GF-D8 (cell line): ENCODE measurements at places on chromosomes 6 and 20.

DNA sequence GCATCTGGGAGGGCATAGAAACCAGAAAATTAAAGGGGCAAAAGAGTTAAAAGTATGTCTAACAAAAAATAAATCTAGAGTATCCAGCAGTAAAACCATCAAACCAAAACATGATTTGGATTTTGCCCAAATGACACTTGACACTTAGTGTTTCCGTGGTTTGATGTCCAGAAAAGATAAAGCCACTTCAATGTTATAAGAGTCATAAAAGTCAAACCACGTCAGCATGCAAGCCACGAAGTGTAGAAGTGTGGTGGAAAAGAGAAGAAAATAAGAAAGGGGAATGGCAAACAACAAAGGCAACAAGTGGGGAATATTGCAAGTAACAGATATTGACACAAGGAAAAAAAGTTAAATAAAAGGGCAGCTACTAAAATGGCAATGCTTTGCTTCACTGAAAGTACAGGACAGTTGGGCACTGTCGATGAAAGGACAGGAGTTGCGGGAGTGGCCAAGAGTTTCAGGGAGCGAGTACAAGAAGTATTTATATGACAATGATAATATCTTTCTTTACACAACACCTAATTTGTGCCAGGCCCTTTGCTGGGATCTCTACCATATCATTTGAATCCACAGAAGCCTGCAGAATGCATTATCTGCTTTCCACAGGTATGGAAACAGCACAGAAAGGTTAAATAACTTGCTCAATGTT is 6.3 kb upstream of the HDDC2 start:
- DNase-seq: no peak

- no peak for DNase-seq
Observed at GRCh38 chr6:75205776-75206575, at the start of gene COL12A1. Gene COL12A1 (minus strand): TSS chr6:75206053. CDS start chr6:75202792, 3,261 bp downstream.

GRCh38 chr20:50932691-50933280 is 1.5 kb upstream of the ADNP start:
- no peak for DNase-seq

DNA sequence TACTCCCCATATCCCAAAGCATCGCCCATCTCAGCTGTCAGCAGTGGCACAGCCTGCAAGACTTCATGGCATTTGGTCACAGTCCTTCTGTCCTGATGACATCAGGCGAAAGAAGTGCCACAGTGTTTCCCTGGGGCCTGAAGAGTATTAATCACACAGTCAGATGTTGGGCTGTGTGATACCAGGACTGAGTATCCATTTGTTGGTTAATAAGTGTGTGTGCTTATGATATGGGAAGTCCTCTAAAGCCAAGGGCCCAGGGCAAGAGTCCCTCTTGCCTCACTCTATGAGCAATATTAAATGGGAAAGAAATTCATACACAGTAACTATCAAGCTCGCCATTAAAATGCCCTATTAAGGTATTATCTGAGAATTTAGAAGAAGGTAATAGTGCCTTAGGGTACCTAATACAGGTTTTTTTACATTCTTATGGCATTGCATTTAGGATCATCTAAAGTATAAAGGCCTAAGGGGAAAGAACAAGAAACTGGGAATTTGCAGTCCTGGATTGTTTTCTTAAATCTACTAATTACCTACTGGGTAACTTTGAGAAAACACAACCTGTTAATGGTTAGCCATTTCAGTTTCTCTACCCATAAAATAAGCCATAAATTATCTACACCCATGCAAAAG is 204.1 kb upstream of the PREP start:
- DNase-seq: no peak

DNA sequence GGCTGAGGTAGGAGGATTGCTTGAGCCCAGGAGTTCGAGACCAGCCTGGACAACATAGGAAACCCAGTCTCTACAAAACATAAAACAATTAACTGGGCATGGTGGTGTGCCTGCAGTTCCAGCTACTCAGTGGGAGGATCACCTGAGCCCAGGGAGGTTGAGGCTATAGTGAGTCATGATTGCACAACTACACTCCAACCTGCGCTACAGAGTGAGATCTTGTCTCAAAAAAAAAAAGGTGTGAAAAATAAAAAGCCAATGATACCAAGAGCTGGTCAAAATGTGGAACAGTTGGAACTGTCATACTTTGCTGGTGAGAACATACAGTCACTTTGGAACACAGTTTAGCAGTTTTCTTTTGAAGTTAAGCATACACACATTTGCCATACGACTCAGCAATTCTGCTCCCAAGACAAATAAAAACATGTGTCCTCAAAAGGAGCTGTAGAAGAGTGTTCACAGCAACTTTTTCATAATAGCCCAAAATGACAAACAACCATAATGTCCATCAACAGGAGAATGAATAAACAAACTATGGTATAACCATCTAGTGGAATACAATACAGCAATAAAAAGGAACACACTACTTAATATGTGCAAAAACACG is 21.6 kb upstream of the FKBP5 start:
- no peak for DNase-seq

DNA sequence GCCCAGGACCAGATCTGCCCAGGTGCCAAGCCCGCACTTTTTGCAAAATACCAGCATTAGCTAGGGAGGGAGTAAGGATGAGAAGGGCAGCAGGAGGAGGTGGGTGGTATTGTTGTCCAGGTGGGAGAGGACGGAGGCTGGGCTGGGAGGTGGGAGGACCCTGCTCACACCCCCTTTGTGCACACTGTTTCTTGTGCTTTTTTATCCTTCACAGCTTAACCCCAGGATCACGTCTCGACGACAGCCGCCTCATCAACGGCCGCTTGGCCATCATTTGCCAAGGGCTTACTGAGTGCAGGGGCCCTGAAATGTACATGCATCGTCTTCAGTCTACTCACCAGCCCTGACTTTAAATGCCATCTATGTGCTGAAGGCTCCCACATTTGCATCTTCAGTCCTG is 12.1 kb upstream of the TGM2 start:
- no peak for DNase-seq

DNA sequence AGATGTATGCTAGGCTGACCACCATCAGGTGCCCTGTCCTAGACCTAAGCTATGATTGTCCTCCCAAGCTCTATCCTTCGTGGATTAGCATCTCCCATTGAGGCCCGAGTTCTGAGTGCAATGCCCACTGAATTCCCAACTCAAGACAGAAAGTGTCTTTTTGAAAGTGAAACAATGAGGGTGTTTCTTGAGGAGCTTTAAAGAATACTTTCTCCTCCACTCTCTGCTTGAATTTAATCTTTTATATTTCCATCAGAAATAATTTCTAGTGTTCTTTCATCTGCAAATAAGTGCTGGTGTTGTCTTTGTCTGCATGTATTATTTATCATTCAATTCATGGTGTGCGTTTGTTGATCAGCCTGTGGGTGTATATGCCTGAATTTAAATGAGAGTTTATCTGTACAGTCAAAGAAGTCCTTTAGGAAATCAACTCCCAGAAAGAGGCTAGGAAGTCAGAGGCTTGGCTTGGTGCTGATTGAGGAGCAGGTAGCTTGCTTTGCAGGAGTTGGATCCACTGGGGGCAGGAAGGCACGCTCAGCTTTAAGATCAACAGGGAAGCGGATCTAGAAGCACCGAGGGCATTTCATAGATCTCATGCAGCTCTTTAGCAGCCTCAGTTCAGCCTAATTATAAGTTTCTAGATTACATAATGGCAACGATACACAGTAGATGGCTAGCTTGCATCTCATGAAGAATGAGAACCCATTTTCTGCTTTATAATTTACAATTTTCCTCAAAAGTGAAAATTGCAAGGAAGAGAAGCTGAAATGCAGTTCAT is 36.0 kb upstream of the CCN6 start:
- DNase-seq: no peak

- DNase-seq: no peak
Observed at GRCh38 chr6:54361188-54361587, 52.9 kb downstream of the TINAG start.
